Peyer's patch (tissue), 4 donors: ENCODE measurements at places on chromosomes 13 and 19. TPM values are rescaled to one million over a fixed set of nuclear protein-coding genes. Genes with fewer than 3 reads are reported as not detected.

C19orf33 gene
- total RNA-seq = 39.6 TPM

- DNase-seq = no peak
Measured at GRCh38 chr13:45875951-45876350, 24.4 kb upstream of the SIAH3 start.

FUT2 gene
- total RNA-seq = 91.6 TPM

- no peak for DNase-seq
Measured at GRCh38 chr19:53644061-53644816, 12.4 kb downstream of the DPRX start.

TMEM91 gene
- 8.3 TPM for total RNA-seq

DNA sequence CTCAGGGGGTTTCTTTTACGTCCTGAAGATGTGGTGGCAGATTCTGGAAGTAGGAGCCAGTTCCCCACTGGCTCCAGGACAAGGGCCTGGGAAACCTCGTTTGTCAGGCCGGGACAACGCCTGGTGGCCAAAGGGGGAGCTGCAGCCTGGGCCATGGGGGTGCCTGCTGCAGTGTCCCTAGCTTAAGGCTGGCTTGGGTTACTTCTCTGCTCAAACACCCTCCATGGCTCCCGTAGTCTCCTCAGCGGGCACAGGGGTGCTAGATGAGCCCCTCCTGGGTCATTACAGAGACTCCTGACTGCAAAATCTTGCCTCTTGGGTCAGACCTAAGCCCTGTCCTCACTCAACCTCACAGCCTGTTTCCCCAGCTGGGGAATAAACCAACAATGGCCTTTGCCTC, 14.7 kb downstream of the CILP2 start:
- DNase-seq = no peak

- DNase-seq = no peak
Measured at GRCh38 chr19:55611983-55612645, 6.7 kb downstream of the ZNF865 start.

DNA sequence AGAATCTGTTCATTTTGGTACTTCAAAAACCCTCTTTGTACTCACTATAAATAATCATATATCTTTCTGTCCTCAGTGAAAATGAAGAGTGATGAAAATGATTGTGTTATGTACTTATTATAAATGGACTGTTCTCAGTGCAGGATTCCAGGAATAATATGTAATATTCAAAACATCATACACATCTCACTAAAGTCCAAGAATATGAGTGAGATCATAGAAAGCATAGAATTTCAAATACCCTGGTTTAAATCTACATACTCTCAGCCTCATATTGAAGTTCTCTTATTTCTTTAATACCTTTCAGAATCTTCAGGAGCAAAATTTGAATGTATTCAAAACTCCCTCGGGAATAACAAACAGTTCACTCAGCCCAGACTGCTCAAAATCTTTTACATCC, 868.0 kb downstream of the SLITRK6 start:
- no peak for DNase-seq

DNA sequence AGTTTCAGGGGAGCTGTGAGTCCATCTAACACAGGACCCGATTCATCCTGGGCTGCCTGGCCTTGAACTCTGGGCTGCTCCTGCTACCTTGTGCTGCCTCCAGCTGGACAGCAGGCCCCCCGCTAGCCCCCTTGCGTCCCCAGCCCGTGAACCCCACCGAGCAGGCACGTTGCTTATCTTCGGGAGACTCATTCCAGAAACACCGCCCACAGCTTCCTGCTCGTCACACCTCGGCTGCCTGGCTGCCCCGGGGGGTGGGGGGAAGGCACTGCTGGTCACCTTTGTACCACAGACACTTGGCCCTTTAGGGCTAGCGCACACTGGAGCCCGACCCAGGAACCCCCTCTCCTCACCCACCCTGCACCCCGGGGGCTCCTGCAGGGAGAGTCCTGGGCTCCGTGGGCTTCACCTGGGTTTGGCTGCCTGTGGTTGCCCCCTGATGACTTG, 48.1 kb downstream of the CRTC1 start:
- no peak for DNase-seq

- no peak for DNase-seq
Measured at GRCh38 chr13:112071723-112072533, 5.0 kb downstream of the SOX1 start.

DNA sequence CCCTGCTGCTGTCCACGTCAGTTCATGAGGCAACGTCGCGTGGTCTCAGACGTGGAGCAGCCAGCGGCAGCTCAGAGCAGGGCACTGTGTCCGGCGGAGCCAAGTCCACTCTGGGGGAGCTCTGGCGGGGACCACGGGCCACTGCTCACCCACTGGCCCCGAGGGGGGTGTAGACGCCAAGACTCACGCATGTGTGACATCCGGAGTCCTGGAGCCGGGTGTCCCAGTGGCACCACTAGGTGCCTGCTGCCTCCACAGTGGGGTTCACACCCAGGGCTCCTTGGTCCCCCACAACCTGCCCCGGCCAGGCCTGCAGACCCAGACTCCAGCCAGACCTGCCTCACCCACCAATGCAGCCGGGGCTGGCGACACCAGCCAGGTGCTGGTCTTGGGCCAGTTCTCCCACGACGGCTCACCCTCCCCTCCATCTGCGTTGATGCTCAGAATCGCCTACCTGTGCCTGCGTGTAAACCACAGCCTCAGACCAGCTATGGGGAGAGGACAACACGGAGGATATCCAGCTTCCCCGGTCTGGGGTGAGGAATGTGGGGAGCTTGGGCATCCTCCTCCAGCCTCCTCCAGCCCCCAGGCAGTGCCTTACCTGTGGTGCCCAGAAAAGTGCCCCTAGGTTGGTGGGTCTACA, 6.6 kb downstream of the FSTL3 start:
- DNase-seq = no peak

- peak; percentile 96 for DNase-seq
Measured at GRCh38 chr19:48501494-48502349, 9.9 kb downstream of the LMTK3 start.
